ENCODE measurements at places on chromosomes 4 and X. TPM values are rescaled to one million over a fixed set of nuclear protein-coding genes. Genes with fewer than 3 reads are reported as not detected.

DNA sequence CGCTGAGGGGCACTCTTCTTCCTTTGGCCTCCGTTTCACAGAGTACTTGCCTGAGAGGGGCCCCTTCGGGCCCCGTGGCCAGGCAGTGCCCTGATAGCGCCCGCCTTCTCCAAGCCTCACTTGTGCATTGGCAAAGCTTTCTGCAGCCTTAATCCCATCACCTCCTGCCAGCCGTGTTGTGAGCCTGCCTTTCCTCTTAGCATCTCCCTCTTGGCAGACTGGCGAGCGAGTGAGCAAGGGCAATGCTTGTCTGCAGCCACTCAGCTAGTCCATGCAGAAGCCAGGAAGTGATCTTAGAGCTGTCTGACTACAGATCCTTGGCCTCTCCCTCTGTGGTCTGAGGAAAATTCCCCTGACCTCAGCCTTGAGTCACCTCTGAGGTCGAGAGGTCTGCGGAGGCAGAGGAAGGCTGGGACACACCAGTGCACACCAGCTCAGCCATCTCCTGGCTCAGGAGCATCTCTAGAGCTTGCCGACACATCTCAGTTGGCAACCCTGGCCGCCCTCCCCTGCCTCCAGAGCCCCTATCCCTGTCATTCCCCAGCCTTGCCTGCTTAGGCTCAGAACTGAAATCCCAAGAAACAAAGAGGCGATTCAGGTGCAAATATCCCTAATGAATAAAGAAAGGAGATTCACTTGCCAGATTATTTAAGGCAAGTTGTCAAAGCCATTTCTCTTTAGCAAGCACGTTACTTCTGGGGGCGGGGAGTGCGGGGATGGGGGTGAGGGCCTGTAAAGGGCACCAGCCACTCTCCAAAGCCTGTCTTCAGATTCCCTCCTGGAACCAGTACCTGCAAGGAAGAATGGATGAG, 143.5 kb upstream of the MAMLD1 start:
- ATAC-seq, result no peak

- peak; percentile 59 for ATAC-seq
Observed at GRCh38 chrX:67555578-67556203, 11.9 kb downstream of the AR start.

Gene CCNA2
- 22.1 TPM for total RNA-seq

GRCh38 chrX:125436855-125437254, 117.2 kb downstream of the TEX13C start:
- no peak for ATAC-seq

- ATAC-seq, result peak; percentile 58
Observed at GRCh38 chrX:13658602-13659001, 5.7 kb downstream of the TCEANC start.

- ATAC-seq, result no peak
Observed at GRCh38 chr4:111475001-111475400, 670.3 kb upstream of the FAM241A start.

DNA sequence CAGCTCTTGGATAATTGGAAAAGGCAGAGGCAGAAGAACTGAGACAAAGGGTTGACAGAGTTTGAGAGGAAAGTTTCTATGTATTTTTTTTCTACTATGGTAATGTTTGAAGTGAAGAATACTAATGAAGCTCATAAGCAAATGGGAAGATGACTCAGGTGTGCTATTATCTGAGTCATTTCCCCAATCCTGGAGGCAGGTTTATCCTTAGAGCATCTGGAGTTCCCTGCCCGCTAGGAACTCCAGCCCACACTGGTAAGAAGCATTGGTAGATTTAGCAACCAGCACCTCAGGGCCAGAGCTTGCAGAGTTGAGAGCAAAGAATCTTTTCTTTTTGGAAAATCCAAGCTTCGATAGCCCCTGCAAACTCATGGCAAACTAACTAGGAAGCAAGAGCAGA, 55.2 kb downstream of the DOCK11 start:
- peak; percentile 72 for ATAC-seq

GRCh38 chrX:70049925-70050324, at the start of gene AWAT2:
TSS of gene AWAT2 (minus strand) at chrX:70049938. CDS start at chrX:70049932, 6 bp downstream.
- ATAC-seq, result no peak

DNA sequence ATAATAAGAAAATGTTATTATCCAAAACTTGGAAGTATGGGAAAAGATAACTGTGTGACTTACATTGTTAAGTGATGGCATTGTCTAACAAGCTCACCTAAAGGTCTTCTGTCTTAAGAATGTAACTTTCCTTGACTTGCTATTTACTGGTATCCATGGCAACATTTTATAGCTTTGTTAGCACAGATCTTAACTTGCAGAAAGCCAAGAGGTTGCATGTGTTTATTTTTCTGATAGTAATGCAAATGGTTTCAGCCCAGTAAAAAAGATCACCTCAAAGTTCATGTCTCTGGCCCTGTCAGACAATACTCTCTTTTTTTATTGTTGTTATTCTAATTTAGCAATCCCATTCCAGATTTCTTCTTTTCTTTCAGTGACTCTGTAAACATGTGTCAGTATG, 425.3 kb downstream of the SPRY1 start:
- no peak for ATAC-seq

GRCh38 chr4:174317531-174317930, 33.8 kb downstream of the CEP44 start:
- ATAC-seq, result no peak

Gene PLA2G12A
- 34.8 TPM for total RNA-seq

- ATAC-seq, result no peak
Observed at GRCh38 chr4:52780617-52781354, 29.6 kb upstream of the ERVMER34-1 start.

Gene CFAP99
- 0.28 TPM for total RNA-seq

Gene MTMR8
- total RNA-seq, result 2.1 TPM

- peak; percentile 68 for ATAC-seq
Observed at GRCh38 chr4:38002451-38003071, 42.4 kb downstream of the PTTG2 start.

Gene RBM46
- not detected for total RNA-seq

Gene RHOXF1
- not detected for total RNA-seq

GRCh38 chrX:24443918-24444317, 21.2 kb upstream of the PDK3 start:
- ATAC-seq, result no peak

DNA sequence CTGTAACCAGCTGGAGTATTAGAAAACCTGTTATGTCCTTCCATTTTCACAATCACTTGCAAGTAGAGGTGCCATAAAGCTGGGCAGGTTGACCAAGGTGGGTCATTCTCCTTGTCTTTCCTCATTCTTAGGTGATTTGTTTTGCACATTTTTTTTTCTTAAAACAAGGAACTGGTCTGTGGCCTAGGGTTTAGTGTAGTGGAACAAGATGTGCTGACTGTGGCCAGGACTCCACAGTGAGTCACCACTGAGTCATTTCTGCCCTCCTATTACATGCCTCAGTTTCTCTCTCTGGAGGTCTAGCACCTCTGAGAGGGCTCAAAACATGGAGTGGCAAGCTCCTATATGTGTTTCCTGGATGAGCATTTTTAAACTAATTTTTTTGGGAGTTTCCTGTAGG, 355.9 kb downstream of the GPM6A start:
- ATAC-seq, result no peak

DNA sequence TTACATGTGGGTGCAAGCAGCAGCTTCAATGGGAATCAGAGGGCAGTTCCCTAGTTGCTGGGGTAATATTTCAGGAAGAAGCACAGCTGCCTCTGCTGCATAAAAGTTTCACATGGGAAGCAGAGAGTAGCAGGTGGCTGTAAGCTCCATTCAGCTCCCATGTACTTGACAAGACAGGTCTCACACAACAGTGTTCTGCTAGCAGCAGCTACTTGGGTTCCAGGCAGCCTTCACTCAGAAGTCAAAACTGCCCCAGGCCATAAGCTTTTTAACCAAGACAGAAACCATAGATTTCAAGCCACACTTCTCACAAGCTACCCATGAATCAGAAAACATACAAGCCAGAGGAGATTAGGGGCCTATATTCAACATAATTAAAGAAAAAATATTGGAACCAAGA, 41.4 kb upstream of the SPIN2A start:
- no peak for ATAC-seq

Gene ANK2
- total RNA-seq, result 1.6 TPM
